ENCODE measurements at places on chromosomes 1 and 21.

DNA sequence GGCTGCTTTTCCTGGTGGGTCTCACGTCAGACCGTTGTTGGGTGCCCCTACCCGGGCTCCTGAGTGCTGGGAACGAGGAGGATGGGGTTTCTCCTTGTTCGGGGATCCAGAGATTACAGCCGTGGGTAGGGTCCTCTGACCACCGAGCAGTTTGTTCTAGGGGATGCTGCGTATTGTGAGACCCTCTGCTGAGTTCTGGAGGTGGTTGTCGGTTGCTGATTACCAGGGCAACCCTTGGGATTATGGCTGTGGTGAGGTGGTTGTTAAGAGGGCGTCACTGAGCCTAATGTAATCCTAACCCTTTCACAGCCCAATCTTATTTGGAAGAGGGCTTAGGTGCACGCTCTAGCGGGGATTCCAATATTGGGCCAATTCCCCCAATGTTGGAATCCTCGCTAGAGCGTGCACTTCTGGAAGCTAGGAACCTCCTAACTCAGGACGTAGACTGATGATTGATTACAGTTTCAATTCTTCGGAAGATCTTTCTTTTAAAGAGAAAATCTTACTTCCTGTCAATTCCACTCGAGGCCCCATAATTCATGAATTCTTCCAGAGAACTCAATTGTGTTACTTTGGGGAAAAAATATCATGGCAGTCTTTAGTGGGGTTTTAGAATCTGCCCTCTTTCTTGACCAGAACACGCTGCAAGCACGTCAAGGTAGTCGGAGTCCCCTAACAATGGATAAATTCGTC lies 483 bp downstream of the TCEANC2 start:
- no peak for DNase-seq

DNA sequence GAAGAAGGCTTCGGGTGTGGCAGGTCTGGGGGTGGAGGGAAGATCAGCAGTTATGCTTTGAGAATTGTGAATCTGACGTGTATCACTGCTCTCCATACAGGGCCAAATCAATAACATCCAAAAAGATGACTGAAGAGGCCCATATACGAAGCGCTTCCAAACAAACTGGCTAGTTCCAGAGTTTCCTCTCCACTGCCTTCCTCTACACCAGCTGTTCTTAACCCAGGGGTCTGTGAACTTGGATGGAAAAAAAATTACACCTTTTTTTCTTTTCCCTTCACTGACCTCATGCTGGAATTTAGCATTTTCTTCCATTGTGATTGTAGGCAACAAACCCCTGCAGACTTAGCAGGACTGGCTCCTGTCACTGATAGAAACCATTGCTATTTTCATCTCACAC lies 77.1 kb upstream of the NBL1 start:
- no peak for DNase-seq

GRCh38 chr1:22208973-22209378 lies 66.1 kb upstream of the WNT4 start:
- DNase-seq: no peak

DNA sequence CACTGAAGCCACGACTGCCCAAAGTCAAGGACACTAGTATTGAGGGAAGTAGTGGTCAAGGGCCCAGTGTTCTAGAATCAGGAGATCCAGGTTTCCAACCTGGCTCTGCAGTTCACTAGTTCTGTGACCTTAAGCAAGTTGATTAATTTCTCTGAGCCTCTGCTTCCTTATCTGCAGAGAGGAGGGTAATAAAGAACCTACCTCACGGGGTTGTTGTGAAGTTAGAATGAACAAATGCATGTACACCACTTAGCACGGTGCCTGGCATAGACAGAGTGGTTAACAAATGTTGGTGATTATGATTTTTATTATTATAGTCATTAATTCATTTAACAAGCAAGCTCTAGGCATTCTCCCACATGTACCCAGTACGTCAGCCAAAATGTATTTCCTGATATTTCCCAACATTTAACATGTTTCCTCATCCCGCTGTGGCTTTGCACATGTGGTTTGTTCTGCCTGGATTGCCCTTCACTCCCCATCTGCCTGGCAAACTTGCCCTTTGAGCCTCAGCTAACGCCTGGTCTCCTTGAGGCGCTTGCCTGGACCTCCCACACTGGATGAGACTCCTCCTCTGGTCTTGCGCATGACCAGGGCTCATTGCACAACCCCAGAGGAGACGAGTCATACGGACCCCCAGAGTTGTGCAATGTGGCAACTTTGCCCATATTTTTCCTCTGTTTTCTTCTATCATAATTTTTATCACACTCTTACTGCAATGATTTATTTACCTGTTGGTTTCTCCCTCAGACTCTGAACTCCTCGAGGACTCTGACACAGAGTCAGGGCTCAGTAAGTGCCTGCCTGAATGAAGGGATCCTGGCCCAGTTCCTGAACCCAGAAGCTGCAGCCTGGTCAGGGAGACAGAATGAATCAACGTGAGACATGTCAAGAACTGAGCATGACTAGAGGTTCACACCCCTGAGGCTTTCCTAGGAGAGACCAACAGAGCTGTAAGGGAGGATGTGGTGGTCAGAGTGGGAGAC lies 20.7 kb upstream of the MFSD2A start:
- no peak for DNase-seq

- no peak for DNase-seq
Observed at GRCh38 chr1:65264197-65264929, 45.0 kb upstream of the DNAJC6 start.

- peak; percentile 43 for DNase-seq
Observed at GRCh38 chr1:36342426-36343185, 19.2 kb upstream of the EVA1B start.

GRCh38 chr1:243582326-243582725 lies 267.7 kb downstream of the AKT3 start:
- no peak for DNase-seq

DNA sequence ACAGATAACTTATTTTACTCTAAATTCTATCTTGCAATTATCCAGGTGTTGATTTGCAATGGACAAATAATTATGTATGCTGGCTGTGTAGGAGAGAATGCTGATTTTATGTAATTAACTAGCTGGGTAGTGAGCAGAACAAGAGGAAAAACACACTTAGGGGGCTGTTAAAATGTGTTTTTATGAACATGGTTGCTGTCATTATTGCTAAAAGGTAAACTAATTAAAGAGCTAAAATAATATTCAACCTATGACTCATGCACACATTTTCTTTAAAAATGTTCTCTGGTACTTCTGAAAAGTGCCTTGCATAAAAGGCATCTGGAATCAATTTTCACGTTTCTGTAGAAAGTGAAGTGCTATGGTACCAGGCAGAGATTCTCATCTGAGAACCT lies 192.8 kb upstream of the C8B start:
- no peak for DNase-seq

DNA sequence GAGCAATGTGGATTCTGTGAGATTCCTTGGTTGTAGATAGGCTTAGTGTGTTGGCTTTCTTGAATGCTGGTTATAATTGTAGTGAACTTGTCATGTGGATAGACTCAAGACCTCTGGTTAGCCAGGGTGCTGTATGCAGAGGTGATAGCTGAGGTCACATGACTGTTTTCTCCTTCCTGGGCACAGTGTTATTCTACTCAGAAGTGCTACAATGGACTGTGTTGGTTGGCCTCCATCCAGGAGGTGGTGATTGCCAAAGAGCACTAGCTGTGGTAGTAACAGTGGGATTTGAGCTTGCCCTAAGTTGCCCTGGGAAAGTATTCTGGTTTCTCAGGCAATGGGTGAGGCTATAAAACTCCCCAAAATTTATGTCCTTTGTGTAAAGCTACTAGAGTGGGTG lies 71.6 kb downstream of the SH3BGR start:
- no peak for DNase-seq

GRCh38 chr1:155320661-155321617 lies at the start of gene RUSC1:
RUSC1 (plus strand) TSS chr1:155320894; CDS start chr1:155321774, 880 bp downstream.
- DNase-seq: peak; percentile 60

DNA sequence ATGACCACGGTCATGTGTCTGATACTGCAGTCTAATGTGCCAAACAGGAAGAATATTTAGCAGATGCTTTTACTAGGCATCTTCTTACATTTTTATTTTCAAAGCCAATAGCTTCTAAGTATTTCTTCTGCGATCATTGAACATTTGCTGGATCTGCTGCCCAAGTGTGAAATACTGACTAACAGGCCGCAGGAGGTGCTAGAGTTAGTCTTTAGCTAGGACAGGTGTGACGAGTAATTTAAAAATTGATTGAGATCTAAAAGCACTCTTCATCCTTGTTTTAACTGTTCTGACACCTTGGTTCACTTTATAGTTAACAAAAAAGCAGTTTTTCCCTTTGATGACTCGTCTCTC lies 748 bp upstream of the FAM78B start:
- no peak for DNase-seq
